ENCODE measurements at places on chromosomes 16 and 17.

GRCh38 chr16:3963203-3963602, 82.7 kb upstream of the CREBBP start:
- no peak for DNase-seq

GRCh38 chr16:69171325-69172084, 15.5 kb upstream of the SNTB2 start:
- DNase-seq = no peak

GRCh38 chr16:1764971-1765370, 6.4 kb downstream of the NME3 start:
- no peak for DNase-seq

- DNase-seq = no peak
Observed at GRCh38 chr16:49856672-49857330, 889 bp upstream of the ZNF423 start.

DNA sequence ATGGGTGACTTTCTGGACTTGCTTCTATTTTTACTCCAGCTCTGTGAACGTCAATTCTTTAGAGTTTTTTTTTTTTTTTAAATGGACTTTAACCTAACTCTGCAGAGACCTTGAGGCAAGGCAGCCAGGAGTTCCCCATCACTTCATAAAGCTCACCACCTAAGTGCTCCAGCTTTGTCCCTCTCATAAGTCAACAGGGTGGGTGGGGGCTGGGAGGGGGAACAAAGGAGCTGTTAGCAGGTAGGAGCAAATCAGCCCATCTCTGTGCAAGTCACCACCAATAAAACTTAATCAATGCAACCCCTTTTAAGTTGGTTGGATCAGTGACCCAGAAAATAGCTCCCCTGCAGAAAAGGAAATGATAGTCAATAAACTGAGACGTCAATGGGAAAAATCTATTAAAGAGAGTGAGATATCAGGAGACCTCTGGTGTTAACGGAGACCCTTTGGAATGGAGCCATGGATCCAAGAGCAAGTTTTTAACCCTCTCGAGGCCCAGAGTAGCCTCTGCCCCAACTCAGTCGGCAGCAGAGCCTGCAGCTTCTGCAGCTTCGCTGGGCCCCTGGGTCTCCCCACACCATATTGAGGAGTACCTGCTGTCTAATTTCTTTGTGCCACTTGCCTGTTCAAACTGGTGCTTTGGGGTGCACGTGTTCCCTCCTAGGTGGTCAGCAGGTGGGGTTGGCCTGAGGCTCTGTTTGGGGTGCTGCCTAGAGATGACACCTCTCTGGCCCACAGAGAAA, 27.6 kb upstream of the ETV4 start:
- DNase-seq = no peak

DNA sequence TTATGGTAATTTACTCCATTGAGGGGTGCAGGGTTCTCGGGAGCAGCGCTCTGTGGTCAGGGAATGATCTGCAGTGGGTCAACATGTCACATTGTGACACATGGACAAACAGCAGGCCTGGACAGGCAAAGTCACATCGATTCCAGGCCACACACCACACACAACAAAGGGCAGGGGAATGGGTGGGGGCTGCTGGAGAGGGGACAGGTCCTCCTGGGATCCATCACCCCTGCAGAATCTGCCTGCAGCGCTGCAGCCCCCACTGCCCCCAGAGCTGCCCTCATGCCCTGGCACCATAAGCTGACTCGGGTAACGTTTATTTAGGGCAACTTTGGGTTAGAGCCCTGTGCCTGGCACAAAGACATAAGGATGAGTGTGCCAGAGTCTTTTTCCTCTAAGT, 9.1 kb downstream of the PEMT start:
- DNase-seq = no peak

DNA sequence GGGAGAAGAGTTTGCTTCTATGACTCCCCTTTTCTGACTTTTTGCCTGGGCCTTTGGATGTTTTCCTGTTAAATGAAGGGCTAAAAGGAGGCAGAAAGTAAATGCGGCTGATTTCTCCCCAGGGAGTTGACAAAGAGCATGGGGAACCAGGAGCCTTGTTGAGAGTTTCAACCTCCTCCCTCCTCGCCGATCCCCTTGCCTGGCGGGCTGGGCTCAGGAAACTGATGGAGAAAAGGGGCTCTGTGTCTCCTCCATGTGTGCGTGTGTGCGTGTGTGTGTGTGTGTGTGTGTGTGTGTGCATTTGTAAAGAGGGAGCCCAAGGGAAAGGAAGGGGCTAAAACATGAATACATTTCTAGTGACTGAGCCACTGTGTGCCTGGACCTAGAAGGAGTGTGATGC, 94.5 kb downstream of the ZDHHC7 start:
- DNase-seq = no peak

DNA sequence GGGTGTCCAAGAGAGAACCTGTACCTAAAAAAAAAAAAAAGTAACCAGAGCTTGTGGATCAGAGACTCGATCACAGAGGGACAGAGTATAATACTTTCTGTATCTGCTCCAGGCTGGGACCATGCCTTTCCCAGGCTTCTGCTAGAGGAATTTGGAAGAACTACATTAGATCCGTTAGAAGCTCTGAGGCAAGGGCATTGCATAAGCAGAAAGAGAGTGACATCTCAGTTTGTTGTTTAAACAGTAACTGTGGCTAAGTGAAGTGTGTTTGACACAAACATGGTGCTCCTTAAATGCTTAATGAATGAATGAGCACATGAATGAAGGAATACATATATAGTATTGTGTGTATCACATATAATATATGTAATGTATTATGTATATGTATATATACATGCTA, 131.2 kb downstream of the HS3ST3B1 start:
- DNase-seq = no peak

GRCh38 chr17:19670908-19671307, 22.4 kb downstream of the ALDH3A2 start:
- no peak for DNase-seq

All from GM10248 (cell line).